ENCODE measurements at places on chromosomes 7 and 10. TPM values are rescaled to one million over a fixed set of nuclear protein-coding genes. Genes with fewer than 3 reads are reported as not detected.
A peak's percentile ranks its signal among the peaks of the same experiment; 100 is the strongest.

Gene SCIN
- 141 TPM for total RNA-seq

GRCh38 chr7:107345898-107346297, 124.0 kb upstream of the GPR22 start:
- H3K4me3 ChIP-seq = no peak overlapping the region
- no peaks in the 10 kb centered on the region for H3K27me3 ChIP-seq
- no peak overlapping the region for H3K27ac ChIP-seq
- H3K36me3 ChIP-seq = no peaks in the 10 kb centered on the region
- no peak for DNase-seq

- no peaks in the 10 kb centered on the region for H3K4me1 ChIP-seq
- H3K27ac ChIP-seq = no peak overlapping the region
- H3K36me3 ChIP-seq = no peaks in the 10 kb centered on the region
These were observed 44.9 kb upstream of the IL6 start for GRCh38 chr7:22681852-22682657.

DNA sequence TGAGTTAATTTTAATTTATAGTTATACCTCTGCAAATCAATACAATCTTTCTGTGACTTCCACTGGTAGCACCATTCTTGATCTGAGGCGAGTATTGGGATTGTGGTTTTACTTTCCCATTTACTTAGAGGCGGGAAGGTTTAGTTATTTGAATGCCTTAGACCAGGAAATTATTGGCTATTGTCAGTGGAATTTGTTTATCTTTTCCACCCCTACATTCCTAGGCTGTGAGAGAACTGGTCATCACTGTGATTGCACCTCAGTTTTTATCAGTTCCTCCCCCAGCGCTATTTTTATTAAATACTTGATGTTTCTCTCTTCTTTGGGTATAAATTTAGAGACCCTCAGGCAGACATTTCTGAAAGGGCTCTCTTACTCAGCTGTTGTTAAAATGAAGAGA, 29.9 kb downstream of the CDK14 start:
- H3K27ac ChIP-seq = no peak overlapping the region
- H3K27me3 ChIP-seq = no peaks in the 10 kb centered on the region
- peak; percentile 34 for DNase-seq
- H3K4me1 ChIP-seq = peaks cover 3% of the 10 kb centered on the region
- H3K36me3 ChIP-seq = no peaks in the 10 kb centered on the region

DNA sequence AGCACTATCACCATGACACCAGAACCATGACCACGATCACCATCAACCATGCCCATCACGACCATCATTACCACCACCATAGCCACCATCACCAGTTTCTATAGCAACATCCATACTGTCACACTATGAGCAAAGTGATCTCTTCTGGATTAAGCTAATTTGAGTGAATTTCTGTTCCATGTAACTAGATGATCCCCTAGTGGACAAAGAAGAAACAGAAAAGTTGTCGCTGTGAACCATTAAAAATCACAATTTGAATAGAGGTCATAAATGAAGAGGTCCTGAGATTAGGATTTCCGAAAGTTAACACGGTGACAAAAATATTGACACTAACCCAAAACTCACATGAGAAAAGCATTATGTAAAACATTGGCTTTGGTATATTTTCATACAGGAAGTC, 77.6 kb downstream of the CLRN3 start:
- no peak overlapping the region for H3K27ac ChIP-seq
- H3K4me3 ChIP-seq = no peak overlapping the region
- DNase-seq = no peak
- H3K4me1 ChIP-seq = no peaks in the 10 kb centered on the region

GRCh38 chr7:66039094-66039670, 36.4 kb upstream of the ASL start:
- H3K27ac ChIP-seq = no peak overlapping the region
- DNase-seq = no peak
- no peaks in the 10 kb centered on the region for H3K36me3 ChIP-seq

DNA sequence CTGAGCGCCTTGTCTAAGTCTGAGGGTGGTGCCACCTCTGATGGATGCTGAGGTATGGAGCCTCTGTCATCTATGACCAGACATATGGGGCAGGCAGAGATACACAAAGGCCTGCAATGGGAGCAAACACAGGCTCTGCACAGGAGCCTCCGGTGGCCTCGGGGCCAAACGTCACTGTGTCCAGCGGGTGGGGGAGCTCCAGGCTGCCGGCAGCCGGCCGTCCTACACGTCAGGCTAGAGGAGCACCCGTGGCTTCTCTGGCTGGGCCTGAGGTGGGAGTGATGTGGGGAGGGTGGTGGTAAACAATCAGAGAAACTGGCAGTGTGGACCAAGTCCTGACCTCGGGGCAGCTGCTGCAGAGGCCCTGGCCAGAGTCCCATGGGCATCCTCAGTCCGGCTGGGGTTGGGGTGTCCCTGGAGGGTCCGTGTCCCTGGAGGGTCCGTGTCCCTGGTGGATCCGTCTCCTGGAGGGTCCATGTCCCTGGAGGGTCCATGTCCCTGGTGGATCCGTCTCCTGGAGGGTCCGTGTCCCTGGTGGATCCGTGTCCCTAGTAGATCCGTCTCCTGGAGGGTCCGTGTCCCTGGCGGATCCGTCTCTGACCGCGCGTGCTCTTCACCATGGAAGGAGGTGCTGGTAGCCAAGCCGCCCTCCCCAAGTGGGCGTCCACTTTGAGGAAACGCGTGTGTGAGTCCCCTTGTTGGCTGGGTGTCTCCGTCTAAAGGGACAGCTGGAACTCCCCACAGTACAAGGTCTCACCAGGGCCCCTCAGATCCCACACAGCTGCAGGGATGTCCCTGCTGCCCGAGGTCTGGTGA, 24.2 kb upstream of the FAM20C start:
- no peaks in the 10 kb centered on the region for H3K27me3 ChIP-seq
- DNase-seq = no peak
- no peak overlapping the region for H3K27ac ChIP-seq
- H3K4me3 ChIP-seq = no peak overlapping the region

DNA sequence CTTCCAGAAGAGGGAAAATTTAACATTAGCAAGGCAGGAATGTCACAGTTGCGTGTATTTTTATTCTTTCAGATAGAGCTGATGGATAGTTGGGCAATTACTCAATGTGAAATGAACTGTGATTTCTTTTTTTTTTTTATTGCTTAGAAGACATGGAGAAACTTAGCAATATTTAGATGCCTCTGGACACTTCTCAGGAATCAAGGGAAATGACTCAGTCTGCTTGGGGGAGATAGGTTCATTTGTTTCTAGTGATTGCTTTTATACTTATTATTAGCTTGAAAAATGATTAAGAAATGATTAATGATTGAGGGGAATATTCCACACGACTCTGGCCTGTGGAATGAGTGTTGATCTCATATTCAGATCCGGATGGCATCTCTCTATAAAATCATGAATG, 33.1 kb upstream of the TBX20 start:
- DNase-seq = no peak
- H3K27me3 ChIP-seq = no peaks in the 10 kb centered on the region
- no peaks in the 10 kb centered on the region for H3K36me3 ChIP-seq
- no peak overlapping the region for H3K27ac ChIP-seq
- no peak overlapping the region for H3K4me3 ChIP-seq
- H3K4me1 ChIP-seq = no peaks in the 10 kb centered on the region

GRCh38 chr7:21923658-21924057, 22.0 kb downstream of the CDCA7L start:
- H3K4me1 ChIP-seq = no peaks in the 10 kb centered on the region
- H3K27ac ChIP-seq = no peak overlapping the region
- no peaks in the 10 kb centered on the region for H3K27me3 ChIP-seq
- no peak overlapping the region for H3K4me3 ChIP-seq

GRCh38 chr7:77157446-77157845, 35.0 kb downstream of the CCDC146 start:
- no peak overlapping the region for H3K27ac ChIP-seq
- DNase-seq = no peak
- H3K36me3 ChIP-seq = no peaks in the 10 kb centered on the region

- no peaks in the 10 kb centered on the region for H3K4me1 ChIP-seq
- H3K36me3 ChIP-seq = no peaks in the 10 kb centered on the region
- H3K27ac ChIP-seq = no peak overlapping the region
- DNase-seq = no peak
These were observed 100.2 kb downstream of the AGMO start for GRCh38 chr7:15461576-15461975.

DNA sequence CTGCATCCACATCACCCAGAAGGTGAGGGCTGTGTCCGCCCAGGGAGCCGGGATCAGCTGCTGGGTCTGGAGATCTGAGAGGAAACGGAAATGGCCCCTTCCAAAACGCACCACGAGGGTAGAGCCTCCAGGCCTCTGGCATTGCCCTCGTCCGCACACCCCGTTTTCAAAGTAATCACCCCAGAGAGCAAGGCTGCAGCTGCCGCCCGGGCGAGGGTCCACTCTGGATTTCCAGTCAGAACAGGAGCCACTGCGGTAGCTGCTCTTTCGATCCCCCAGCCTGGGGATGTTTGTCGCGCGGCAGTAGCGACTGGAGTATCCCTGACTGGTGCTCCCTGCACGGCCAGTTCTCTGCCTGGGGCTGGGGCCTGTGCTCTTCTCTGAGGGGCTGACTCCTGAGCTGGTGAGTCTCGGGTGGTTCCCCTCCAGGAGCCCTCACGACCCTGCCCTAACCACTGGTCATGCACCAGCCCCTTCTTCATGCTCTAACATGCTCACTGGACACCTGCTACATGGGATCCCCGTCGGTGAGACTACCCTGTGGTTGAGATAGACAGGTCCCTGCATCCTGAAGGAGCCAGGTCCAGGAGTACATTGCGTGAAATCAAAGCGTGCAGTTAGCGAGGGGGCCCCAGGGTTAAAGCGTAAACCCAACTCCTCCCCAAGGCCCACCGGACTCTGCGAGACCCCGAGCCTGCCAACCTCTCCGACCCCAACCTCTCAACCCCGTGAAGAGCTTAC, 99.2 kb downstream of the FOXL3 start:
- no peak overlapping the region for H3K27ac ChIP-seq
- no peak overlapping the region for H3K4me3 ChIP-seq
- DNase-seq = no peak

Gene C1GALT1
- total RNA-seq = 43.0 TPM

DNA sequence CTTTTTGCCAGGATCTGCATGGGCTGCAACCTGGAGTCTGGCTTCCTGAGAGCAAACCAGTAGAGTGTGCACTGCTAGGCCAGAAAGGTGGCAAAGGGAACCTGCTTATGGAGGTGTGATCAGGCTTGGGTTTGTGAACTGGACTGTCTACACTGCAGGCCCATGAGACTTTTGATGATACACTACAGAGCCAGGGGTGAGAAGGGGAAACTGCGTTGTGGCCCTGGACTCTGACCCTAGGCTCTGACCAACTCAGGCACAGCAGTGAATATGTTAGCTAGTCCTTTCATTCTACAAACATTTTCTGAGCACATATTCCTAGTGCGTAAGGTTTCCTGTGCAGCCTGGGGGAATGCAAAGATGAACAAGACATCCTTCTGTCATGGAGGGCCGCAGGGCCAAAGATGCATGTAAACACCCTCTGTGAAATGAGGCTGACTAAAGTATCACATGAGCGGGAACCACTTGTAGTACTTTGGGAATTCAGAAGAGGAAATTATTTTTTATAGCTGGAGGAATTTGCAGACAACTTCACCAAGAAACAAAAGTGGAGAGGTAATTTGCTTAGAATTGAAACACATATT, 63.8 kb upstream of the HPS1 start:
- DNase-seq = no peak
- no peak overlapping the region for H3K27ac ChIP-seq
- no peak overlapping the region for H3K4me3 ChIP-seq
- no peaks in the 10 kb centered on the region for H3K36me3 ChIP-seq
- H3K27me3 ChIP-seq = no peaks in the 10 kb centered on the region

- DNase-seq = no peak
- no peaks in the 10 kb centered on the region for H3K36me3 ChIP-seq
- H3K27me3 ChIP-seq = no peaks in the 10 kb centered on the region
- H3K4me1 ChIP-seq = peaks cover 20% of the 10 kb centered on the region
- H3K27ac ChIP-seq = no peak overlapping the region
These were observed 20.5 kb downstream of the ITPRIP start for GRCh38 chr10:104317726-104318299.

- H3K36me3 ChIP-seq = no peaks in the 10 kb centered on the region
- no peak overlapping the region for H3K27ac ChIP-seq
- no peak for DNase-seq
- no peak overlapping the region for H3K4me3 ChIP-seq
- H3K27me3 ChIP-seq = no peaks in the 10 kb centered on the region
These were observed 501.6 kb downstream of the GALNT17 start for GRCh38 chr7:71633551-71634008.

Gene CPEB3
- 7.4 TPM for total RNA-seq

Gene FAM25C
- total RNA-seq = not detected

- H3K27ac ChIP-seq = no peak overlapping the region
- H3K36me3 ChIP-seq = no peaks in the 10 kb centered on the region
- no peaks in the 10 kb centered on the region for H3K27me3 ChIP-seq
- no peak overlapping the region for H3K4me3 ChIP-seq
- no peak for DNase-seq
These were observed 4.6 kb upstream of the MYH16 start for GRCh38 chr7:99267841-99268576.

- no peak overlapping the region for H3K27ac ChIP-seq
- no peaks in the 10 kb centered on the region for H3K36me3 ChIP-seq
- H3K27me3 ChIP-seq = no peaks in the 10 kb centered on the region
- no peak overlapping the region for H3K4me3 ChIP-seq
These were observed 599.0 kb downstream of the TNS3 start for GRCh38 chr7:46982928-46983327.

- H3K4me3 ChIP-seq = no peak overlapping the region
- H3K4me1 ChIP-seq = no peaks in the 10 kb centered on the region
- DNase-seq = no peak
- H3K27ac ChIP-seq = no peak overlapping the region
- H3K36me3 ChIP-seq = peaks cover 26% of the 10 kb centered on the region
- H3K27me3 ChIP-seq = no peaks in the 10 kb centered on the region
These were observed 24.9 kb downstream of the PAXIP1 start for GRCh38 chr7:154978017-154978416.

DNA sequence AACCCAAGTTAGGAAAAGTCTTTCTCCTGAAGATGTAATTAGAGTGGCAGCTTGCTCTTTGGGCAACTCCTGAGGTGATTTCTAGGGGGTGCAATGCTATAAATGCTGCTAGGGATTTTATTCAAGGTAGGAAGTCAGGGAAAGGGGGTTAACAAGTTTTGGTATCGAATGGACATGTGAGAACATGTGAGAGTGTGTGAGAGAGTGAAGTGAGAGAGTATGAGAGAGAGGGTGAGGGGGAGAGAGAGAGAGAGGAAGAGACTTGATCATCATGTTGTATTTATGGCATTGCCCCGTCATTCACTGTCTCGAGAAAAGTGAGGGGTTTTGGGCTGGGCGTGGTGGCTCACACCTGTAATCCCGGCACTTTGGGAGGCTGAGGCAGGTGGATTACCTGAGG, 50.9 kb downstream of the MCU start:
- no peak overlapping the region for H3K4me3 ChIP-seq
- no peak for DNase-seq
- peaks cover 13% of the 10 kb centered on the region for H3K4me1 ChIP-seq
- H3K36me3 ChIP-seq = no peaks in the 10 kb centered on the region

DNA sequence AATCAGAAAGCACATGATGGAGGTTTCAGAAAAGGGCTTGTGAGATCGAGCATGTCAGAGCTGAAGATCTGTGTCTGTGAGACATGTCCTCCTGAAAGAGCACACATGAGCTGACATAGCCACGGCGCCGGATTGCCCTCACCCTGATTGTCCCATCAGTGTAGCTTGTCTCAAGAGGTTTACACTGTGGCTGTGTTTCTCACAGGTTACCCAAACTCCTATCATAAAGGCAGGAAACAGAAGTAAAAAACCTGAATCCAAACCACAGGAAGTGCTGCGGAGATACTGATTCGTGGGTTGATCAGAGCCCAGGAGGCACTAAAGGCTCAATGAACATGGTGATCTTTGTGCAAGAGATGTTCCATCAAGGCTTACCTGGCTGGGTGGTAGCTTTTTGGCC, 3.9 kb upstream of the ATP6V0E2 start:
- no peak overlapping the region for H3K27ac ChIP-seq
- no peaks in the 10 kb centered on the region for H3K27me3 ChIP-seq
- H3K4me1 ChIP-seq = peaks cover 1% of the 10 kb centered on the region
- DNase-seq = no peak

Gene GDI2
- total RNA-seq = 168 TPM
